ENCODE measurements at places on chromosomes 2 and 18.

DNA sequence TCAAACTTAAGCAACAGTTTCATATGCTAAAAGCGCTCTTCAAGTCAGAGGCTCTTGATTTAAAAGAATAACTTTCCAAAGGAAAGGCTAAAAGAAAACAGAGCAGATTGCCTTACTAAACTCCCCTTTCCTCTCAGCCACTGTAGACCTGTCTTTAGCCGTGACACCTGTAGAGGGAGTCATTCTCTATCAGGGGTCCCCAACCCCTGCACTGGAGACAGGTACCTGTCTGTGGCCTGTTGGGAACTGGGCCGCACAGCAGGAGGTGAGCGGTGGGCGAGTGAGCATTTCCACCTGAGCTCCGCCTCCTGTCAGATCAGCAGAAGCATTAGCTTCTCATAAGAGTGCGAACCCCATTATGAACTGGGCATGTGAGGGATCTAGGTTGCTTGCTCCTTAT, 9.6 kb downstream of the SLC14A1 start:
- DNase-seq, result no peak

DNA sequence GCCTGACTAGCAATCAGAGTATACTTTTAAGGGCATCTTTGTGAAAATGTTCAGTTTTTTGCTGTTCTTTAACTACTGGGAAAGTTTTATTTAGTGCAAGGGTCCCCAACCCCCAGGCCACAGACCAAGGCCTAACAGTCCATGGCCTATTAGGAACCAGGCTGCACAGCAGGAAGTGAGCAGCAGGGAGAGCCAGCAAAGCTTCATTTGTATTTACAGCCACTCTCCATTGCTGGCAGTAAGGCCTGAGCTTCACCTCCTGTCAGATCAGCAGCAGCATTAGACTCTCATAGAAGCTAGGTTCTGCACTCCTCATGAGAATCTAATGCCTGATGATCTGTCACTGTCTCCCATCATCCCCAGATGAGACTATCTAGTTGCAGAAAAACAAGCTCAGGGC, 17.1 kb upstream of the NR4A2 start:
- no peak for DNase-seq

DNA sequence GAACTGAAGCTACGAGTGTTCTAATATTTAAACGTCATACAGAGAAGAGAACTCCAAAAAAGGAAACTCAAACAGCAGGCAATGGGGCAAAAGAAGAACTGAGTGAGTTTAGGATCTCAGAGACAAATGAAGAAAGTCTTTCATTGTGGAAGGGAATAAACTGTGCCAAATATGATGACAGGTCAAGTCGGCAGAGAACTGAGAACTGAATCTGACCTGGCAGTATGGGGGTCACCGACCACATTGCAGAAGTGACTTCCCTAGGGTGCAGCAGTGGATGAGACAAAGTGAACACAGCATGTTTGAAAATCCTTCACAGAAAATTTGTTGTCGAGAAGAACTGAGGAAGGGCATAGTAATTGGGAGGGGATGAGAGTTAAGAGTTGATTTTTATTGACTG, 55.9 kb downstream of the TTC21B start:
- no peak for DNase-seq

DNA sequence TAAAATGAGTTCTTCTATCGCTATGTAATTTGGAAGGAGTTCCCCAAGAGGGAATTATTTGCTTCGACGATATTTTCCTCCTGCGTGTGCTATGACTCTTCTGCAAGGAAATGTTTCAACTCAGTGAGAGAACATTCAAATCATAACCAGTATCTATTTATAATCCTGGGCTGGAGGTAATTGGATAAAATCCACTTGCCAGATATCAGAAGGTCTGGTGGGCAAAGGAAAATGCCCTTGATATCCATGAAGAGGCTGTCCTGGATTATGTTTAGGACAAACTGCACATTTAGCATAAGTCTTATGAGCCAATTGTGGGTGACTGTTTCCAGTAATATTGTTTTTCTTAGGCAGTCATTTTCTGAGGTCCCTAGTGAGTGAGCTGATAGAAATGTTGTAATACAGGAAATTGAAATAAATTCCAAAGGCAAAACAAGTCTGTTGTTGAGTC, 17.7 kb downstream of the RPIA start:
- DNase-seq, result no peak
